ELF-1 (cell line): ENCODE measurements at places on chromosomes 7 and 10.

DNA sequence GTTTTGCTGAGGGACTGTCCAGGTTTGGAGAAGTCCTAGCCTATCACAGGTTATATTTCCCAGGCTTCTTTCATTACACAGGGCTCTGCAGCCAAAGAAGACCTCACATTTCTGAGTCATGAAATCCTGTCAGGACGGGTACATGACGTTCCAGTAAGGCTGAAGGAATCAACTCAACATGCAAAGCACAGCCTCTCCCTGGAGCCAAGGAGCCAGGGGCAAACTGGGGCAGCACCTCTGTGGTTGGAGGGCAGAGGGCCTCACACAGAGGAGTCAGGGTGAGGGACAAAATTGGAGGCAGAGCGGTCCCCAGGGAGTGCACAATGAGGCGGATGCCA is 116.3 kb upstream of the GDF10 start:
- DNase-seq, result no peak

GRCh38 chr10:83764666-83765065 is 374.6 kb upstream of the GHITM start:
- no peak for DNase-seq

DNA sequence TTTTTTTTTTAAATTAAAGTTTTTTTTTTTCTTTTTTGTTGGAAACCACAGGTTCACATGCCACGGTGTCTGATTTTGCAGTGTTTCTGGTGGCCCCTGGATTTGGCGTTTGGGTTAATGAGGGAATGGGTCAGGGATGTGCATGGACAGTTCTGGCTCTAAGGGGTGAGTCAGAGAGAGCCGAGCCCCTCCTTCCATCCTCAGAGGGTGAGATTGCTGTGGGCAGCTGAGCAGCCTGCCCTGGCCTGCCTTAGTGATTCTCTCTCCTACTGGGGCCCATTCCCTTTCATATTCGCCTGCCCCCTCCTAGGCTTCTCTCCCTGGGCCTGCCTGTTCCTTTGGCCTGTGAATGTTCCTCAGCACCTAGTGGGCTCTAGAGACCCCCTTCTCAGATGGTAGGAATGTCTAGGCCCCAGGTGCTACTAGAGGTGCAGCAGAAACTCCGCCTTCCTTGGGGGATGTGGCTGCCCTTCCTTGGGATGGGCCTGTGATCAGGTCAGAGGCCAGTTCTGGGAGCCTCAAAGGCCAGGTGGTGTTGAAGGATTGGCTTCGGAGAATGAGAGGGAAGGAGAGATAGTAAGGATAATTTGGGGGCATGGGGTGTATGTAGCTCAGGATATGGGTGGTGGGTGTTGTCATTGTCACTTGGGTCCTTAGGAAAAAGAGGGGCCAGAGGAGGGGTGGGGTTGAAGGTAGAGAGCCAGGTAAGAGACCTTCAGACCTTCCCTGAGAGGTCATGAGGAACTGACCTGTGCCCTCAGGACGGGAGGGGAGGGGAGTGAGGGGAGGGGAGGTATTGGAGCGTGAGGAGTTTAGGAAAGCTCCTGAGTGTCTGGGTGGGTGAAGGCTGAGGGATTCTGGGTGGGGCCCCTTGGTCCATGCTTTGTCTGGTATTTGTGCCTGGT is 19.8 kb downstream of the TSPAN14 start:
- DNase-seq, result no peak

DNA sequence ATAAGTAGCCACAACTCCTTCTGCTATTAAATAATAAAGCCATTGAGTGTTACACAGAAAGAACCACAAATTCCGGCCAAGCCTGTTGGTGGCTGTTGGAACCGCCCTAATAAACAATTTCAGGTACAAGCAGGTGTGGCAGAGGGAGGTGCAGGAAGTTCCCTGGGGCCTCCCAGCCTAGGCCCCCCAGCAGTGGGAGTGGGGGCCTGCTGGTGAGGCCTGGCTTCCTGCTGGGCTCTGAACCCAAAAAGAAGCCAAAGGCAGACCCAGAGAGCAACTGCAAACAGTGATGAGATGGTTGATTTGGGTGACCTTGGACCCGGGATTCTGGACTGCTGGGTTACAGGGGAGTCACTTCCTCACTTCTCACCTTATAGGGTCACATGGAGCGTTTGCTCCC is 21.0 kb upstream of the LMTK2 start:
- DNase-seq, result no peak
